Thoracic aorta (tissue), 2 donors: ENCODE measurements at places on chromosomes 6 and 20.

- H3K36me3 ChIP-seq, result no peaks in the 10 kb centered on the region
- DNase-seq, result no peak
- H3K27me3 ChIP-seq, result no peaks in the 10 kb centered on the region
- H3K27ac ChIP-seq, result no peak overlapping the region
These were observed 378.1 kb upstream of the MAN1A1 start for GRCh38 chr6:119727504-119728219.

DNA sequence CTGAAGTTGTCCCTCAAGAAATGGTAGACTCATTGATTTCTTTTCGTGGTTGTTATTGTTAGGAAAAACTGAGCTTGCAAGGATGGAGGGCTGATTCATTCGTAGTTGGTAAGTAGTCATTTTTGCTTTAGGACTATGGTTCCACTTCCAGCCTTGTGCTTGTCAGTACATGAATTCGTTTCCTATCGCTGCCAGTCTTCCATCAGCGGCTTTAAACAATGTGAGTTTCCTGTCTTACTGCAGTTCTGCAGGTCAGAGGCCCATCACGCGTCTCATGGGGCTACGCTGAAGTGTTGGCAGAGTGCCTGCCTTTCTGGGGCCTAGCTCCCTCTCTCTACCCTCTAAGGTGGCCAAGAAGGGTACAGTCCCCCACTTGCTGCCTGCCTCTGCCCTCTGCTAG, 11.4 kb upstream of the MDFI start:
- H3K4me1 ChIP-seq, result no peaks in the 10 kb centered on the region
- no peaks in the 10 kb centered on the region for H3K36me3 ChIP-seq
- H3K27me3 ChIP-seq, result no peaks in the 10 kb centered on the region
- no peak for DNase-seq

GRCh38 chr6:4931530-4932227, 72.2 kb downstream of the RPP40 start:
- H3K36me3 ChIP-seq, result no peaks in the 10 kb centered on the region
- DNase-seq, result no peak
- peaks cover 18% of the 10 kb centered on the region for H3K4me1 ChIP-seq
- no peak overlapping the region for H3K4me3 ChIP-seq

DNA sequence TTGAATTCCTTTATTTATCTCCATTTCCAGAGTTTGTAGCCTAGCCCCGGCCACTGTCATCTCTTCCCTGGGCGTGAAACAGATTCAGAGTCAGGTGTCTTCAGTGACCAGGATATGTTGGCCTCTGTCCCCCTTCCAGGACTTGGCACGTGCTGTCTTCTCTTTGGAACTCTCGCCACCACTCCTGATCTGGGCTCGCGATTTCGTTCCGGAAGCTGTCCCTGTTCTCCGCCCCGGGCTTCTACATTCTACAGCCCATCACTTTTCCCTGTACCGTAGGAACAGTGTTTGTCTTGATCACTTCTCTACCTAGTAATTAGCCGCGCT, 739 bp downstream of the GSS start:
- peaks cover 8% of the 10 kb centered on the region for H3K4me1 ChIP-seq
- H3K4me3 ChIP-seq, result peak overlapping the region; percentile 95
- no peaks in the 10 kb centered on the region for H3K27me3 ChIP-seq
- H3K36me3 ChIP-seq, result no peaks in the 10 kb centered on the region

DNA sequence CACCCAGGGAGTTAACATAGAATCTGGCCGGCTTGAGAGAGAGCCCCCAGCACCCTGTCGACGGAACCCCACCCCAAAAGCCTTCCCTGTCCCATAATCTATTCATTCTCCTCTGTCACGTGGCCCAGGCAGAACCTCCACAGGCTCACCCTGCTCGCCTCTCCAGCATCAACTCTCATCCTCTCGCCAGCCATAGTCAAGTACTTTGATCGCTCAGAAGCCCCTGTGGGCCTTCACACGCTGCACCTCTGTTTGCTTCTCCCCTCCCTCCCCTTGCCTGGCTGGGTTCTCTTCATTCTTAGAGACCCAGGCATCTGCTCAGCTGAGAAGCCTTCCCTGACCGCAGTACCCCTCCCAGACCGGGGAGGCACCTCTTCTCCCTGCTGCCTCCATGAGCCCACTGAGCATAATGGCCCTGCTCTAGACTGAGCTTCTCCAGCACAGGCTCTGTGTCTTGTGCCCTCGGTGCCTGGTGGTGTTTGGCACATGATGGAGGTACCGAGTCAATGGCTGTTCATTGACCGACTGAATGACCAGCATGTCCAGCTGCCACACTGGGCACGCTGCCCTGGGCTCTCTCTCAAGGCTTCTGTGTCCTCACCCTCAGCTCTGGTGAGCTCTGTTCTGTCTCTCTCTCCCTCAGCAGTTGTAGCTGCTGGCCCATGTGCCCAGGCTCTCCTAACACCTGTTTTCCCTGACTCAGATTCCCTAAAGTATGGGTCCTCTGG, 33.7 kb downstream of the PKIG start:
- no peak for DNase-seq
- H3K27ac ChIP-seq, result peak overlapping the region; percentile 74
- H3K4me3 ChIP-seq, result no peak overlapping the region
